ENCODE measurements at places on chromosomes 11 and 22.
A peak's percentile ranks its signal among the peaks of the same experiment; 100 is the strongest.

- DNase-seq: no peak
Observed at GRCh38 chr22:29716814-29717545, 2.8 kb upstream of the CABP7 start.

DNA sequence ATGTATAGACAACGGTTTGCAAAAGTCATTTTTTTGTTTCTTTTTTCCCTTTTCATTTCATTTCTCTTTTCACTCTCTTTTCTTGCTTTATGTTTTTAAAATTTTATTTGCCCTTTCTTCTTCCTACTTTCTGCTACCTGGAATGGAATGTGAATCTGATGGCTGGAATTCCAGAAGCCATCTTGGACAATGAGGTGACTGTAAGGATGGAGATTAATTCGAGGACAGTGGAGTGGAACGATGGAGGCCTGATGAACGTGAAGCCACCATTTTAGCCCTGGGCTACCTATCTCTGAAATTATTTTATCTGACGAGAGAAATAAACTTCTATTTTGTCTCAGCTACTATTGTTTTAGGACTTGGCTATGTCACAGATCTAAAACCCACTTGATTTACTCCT, 2.8 kb upstream of the POLA2 start:
- DNase-seq: no peak

- DNase-seq: no peak
Observed at GRCh38 chr22:24424001-24424900, 3.1 kb upstream of the ADORA2A start.

DNA sequence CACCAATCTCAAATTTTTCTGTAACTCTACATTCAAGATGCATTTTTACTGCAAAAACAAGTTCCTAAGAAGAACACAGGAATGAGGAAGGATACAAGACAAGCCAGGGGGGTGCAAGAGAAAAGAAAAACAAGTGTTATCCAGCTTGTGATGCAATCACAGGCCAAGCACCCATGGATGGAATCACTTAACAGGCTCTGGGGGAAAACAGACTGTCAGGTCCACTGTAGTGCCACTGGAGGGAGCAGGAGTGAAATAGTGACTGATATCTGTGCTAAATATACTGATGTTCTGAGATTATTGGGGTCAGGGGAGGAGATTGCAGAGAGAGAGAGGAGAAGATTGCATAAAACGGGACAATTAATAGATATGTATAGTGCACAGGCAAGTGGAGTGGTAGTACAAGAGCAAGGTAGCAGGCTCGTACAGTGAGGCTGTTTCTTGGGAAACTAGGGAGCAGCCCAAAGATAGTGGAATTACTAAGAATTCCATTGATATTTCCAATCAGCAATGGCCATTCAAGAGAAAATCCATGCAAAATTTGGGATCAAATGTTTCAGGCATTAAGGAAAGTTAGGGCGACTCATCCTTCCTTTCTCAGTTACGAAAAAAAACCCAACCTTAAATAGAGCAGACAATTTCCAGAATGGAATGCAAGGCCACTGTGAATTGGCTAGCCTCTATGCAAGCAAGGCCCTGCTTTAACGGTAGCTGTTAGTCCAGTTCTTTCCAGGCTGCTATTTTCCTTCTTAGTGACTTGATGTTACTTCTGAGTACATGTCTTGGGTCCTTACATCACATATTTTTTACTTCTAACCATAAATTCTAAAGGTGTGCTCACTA, 52.2 kb upstream of the CEP126 start:
- DNase-seq: no peak

- no peak for DNase-seq
Observed at GRCh38 chr11:109998921-109999320, 94.3 kb upstream of the ZC3H12C start.

GRCh38 chr11:19441752-19442553, 201.2 kb upstream of the E2F8 start:
- peak; percentile 2 for DNase-seq

GRCh38 chr22:36578619-36579018, 49.7 kb upstream of the EIF3D start:
- DNase-seq: no peak

GRCh38 chr11:73152086-73152853, 10.2 kb upstream of the FCHSD2 start:
- no peak for DNase-seq

DNA sequence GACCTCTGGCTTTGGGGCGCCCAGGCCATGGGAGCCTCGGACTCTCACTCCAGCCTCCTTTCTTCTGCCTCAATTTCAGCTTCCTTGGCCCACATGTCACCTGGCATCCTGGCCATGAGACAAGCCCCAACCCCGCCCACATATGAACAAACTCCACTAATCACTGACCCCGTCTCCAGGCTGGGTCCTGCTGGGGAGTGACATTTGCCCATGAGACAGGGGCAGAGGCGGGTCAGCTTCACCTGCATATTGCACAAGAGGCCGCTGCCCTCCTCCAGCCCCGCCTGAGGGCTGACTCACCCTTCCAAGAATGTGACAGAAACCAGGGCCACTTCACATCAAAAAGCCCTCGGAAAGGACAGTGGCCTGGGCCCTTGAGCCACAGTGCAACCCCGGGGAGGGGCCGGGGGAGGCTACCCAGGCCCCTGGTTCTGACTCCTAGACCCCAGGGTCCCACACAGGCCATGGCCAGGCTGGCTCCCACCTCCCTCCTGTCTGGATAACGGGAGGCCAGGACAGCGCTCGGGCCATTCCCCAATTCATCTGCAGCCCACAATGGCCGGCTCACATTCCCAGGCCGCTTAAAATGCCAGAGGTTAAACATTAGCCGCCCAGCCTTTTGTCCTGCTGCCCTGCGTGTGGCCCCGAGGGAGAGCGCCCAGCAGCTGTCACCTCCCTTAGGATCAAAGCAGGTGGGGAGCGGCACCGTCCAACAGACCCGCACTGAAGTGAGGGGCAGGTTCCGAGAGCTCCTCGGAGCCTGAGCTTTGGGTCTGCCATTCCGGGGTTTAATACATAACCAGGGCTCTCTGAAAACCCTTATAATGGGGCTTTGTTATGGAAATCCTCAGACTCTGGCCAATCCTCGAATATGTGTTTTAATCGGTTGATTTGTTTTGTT, 42.3 kb downstream of the TRMU start:
- DNase-seq: no peak

GRCh38 chr11:69075421-69076128, 26.8 kb downstream of the TPCN2 start:
- no peak for DNase-seq

- no peak for DNase-seq
Observed at GRCh38 chr11:123351375-123351774, 78.7 kb upstream of the GRAMD1B start.

GRCh38 chr22:36332623-36333332, 55.0 kb downstream of the MYH9 start:
- DNase-seq: peak; percentile 43

DNA sequence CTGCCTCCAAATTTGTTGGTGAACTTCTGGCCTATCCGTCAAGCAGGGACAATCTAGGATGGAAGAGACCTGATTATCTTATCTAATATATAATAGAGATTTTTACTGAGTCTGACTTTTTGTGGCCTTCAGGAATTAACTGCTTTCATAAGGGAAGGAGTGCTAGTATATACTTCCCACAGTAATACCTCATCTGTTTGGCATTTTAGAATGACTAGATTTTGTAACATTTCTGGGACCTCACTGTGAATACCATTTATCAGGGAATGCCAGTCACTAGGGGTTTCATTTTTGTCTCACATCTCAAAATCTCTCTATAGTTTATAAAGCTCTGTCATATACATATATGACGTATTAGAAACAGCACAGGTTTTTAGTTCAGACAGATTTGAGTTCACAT, 114.3 kb downstream of the INSC start:
- no peak for DNase-seq

GRCh38 chr11:34806875-34807274, 109.3 kb downstream of the APIP start:
- DNase-seq: no peak

All from activated CD4-positive, alpha-beta T cell treated with anti-CD3 and anti-CD28 coated beads for 24 hours (primary cell).